Osteocyte (in vitro differentiated cells): ENCODE measurements at places on chromosomes 16 and 17. TPM values are rescaled to one million over a fixed set of nuclear protein-coding genes. Genes with fewer than 3 reads are reported as not detected.

Gene TSR1
- 26.3 and 27.5 TPM in 2 replicates for total RNA-seq

Gene PRSS36
- total RNA-seq, result 0.67 and 0.76 TPM in 2 replicates

Gene ARHGAP44
- total RNA-seq, result 4.9 and 7.2 TPM in 2 replicates

Gene HCFC1R1
- 133 and 139 TPM in 2 replicates for total RNA-seq

Gene SLC16A11
- total RNA-seq, result 0.57 and 0.75 TPM in 2 replicates

Gene PLCG2
- 0.16 TPM in 1 of 2 replicates, not detected in the other for total RNA-seq

Gene TNS4
- 0.21 and 0.73 TPM in 2 replicates for total RNA-seq

Gene ZNF624
- total RNA-seq, result 8.1 and 11.7 TPM in 2 replicates

Gene C16orf96
- total RNA-seq, result 0.08 and 0.26 TPM in 2 replicates

Gene CLDN6
- total RNA-seq, result 0.32 TPM in 1 of 2 replicates, not detected in the other

Gene CEP112
- 9.1 and 9.5 TPM in 2 replicates for total RNA-seq

GRCh38 chr17:74937064-74938051 lies 1.7 kb downstream of the OTOP3 start:
- H3K4me3 ChIP-seq, result no peak overlapping the region
- DNase-seq, result no peak
- H3K27ac ChIP-seq, result no peak overlapping the region
- H3K27me3 ChIP-seq, result peaks cover 64% of the 10 kb centered on the region
- no peaks in the 10 kb centered on the region for H3K4me1 ChIP-seq
- H3K36me3 ChIP-seq, result peaks cover 1% of the 10 kb centered on the region

DNA sequence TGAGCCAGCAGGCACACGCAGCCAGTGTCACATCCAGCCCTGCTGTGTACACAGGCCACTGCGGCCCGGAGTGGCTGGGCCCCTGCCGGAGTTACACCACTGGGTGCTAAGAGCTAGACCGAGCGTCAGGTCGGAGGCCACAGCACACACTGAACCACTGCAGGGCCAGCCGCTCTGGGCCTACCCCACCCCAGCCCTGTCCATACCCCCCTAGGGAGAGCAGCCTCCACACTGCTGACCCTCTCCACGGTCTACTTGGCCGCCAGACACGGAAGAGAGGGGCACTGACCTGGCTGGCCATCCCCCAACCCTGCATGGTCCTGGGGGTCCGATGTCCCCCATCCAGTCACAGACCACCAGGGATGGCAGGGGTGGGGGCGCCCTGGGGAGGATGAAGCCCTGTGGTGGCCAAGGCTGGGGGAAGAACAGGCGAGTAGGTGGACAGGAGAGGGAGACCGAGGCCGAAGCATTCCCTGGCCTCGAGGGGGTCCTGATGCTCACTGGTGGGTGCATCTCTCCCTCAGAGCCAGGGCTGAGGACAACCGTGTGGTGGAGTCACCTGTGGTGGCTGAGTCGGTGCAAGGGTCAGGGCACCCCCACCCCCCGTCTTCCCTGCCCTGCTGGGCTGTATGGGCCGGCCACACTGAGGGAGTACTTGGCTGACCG lies 34.9 kb upstream of the ZC3H18 start:
- H3K27me3 ChIP-seq, result peaks cover 12% of the 10 kb centered on the region
- no peak overlapping the region for H3K27ac ChIP-seq
- H3K36me3 ChIP-seq, result no peaks in the 10 kb centered on the region
- peaks cover 12% of the 10 kb centered on the region for H3K4me1 ChIP-seq
- peak overlapping the region; percentile 72 for H3K4me3 ChIP-seq
- DNase-seq, result no peak

GRCh38 chr16:53054670-53055485 lies at the start of gene CHD9:
Gene CHD9, plus strand, starts transcription at chr16:53054991. Its CDS starts 101,099 bp downstream, at chr16:53156090.
- no peaks in the 10 kb centered on the region for H3K36me3 ChIP-seq
- peak within 1 kb of the TSS; percentile 99 for H3K27ac ChIP-seq
- peak; percentile 95 for DNase-seq
- no peaks in the 10 kb centered on the region for H3K27me3 ChIP-seq
- peaks cover 55% of the 10 kb centered on the region for H3K4me1 ChIP-seq

GRCh38 chr16:30108059-30108850 lies 5.1 kb downstream of the GDPD3 start:
- DNase-seq, result no peak
- peaks cover 21% of the 10 kb centered on the region for H3K36me3 ChIP-seq
- H3K4me3 ChIP-seq, result no peak overlapping the region
- no peak overlapping the region for H3K27ac ChIP-seq
- H3K27me3 ChIP-seq, result no peaks in the 10 kb centered on the region
- H3K4me1 ChIP-seq, result no peaks in the 10 kb centered on the region

DNA sequence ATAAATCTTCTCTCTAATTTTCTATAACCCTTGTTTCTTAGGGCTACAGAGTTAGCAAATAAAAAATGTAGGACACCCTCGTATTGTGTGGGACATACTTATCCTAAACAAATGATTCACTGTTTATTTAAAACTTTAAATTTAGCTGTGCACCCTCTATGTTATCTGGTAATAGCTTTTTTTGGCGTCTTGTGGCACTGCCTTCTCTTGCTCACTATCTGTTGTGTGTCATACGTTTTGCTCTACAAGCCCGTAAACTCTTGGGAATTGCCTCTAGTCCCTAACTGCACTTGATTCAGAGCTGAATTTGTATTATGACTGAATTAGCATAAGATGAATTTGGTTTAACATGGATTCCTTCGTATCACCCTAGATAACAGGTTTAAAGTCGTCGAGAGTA lies 144.3 kb upstream of the MYOCD start:
- no peaks in the 10 kb centered on the region for H3K27me3 ChIP-seq
- no peak for DNase-seq
- H3K36me3 ChIP-seq, result no peaks in the 10 kb centered on the region
- H3K4me3 ChIP-seq, result no peak overlapping the region
- peaks cover 12% of the 10 kb centered on the region for H3K4me1 ChIP-seq

GRCh38 chr17:83175822-83176622 lies 96.6 kb downstream of the METRNL start:
- H3K4me1 ChIP-seq, result peaks cover 38% of the 10 kb centered on the region
- no peak overlapping the region for H3K4me3 ChIP-seq
- no peaks in the 10 kb centered on the region for H3K27me3 ChIP-seq
- H3K36me3 ChIP-seq, result peaks cover 7% of the 10 kb centered on the region
- no peak overlapping the region for H3K27ac ChIP-seq

DNA sequence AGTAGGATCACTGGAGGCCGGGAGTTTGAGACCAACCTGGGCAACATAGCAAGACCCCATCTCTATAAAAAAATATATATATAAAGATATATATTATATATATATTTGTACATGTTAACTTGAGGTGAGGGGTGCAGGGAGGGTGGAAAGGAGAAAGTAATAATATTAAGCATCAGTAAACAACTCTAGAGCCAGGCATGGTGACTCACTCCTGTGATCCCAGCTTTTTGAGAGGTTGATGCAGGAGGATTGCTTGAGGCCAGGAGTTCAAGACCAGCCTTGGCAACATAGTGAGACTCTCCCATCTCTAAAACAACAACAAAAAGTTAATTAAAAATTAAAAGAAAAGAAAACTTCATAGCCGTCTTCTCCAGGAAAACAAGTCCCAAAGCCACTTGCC lies 61.7 kb upstream of the SMURF2 start:
- peaks cover 21% of the 10 kb centered on the region for H3K4me1 ChIP-seq
- no peaks in the 10 kb centered on the region for H3K36me3 ChIP-seq
- peak overlapping the region; percentile 84 for H3K27ac ChIP-seq

- H3K27ac ChIP-seq, result no peak overlapping the region
- peaks cover 10% of the 10 kb centered on the region for H3K4me1 ChIP-seq
- H3K27me3 ChIP-seq, result peaks cover 23% of the 10 kb centered on the region
- no peak for DNase-seq
- no peaks in the 10 kb centered on the region for H3K36me3 ChIP-seq
These were observed 2.7 kb downstream of the ZSCAN10 start for GRCh38 chr16:3096362-3096761.

DNA sequence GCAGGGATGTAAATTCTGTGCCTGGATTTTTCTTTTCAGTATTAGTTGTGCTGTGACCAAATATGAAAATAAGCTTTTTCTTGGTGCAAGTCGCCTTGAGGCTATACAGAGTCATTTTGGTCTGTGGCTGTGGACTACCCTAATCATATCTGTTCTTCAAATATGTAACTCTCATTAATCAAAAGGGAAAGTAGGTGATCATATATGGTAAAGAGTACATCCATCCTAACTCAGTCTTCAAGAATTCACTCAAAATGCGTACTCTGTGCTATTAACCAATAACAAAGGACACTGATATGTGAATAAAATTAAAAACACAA lies 2.6 kb downstream of the CPD start:
- no peak overlapping the region for H3K27ac ChIP-seq
- H3K27me3 ChIP-seq, result no peaks in the 10 kb centered on the region
- DNase-seq, result no peak

- H3K4me1 ChIP-seq, result peaks cover 40% of the 10 kb centered on the region
- H3K27me3 ChIP-seq, result no peaks in the 10 kb centered on the region
- DNase-seq, result peak; percentile 96
- H3K4me3 ChIP-seq, result peak within 1 kb of the TSS; percentile 80
These were observed at the start of gene AMDHD2 for GRCh38 chr16:2520097-2520783. Gene AMDHD2, plus strand, starts transcription at chr16:2520371. Its CDS starts 88 bp downstream, at chr16:2520459.

DNA sequence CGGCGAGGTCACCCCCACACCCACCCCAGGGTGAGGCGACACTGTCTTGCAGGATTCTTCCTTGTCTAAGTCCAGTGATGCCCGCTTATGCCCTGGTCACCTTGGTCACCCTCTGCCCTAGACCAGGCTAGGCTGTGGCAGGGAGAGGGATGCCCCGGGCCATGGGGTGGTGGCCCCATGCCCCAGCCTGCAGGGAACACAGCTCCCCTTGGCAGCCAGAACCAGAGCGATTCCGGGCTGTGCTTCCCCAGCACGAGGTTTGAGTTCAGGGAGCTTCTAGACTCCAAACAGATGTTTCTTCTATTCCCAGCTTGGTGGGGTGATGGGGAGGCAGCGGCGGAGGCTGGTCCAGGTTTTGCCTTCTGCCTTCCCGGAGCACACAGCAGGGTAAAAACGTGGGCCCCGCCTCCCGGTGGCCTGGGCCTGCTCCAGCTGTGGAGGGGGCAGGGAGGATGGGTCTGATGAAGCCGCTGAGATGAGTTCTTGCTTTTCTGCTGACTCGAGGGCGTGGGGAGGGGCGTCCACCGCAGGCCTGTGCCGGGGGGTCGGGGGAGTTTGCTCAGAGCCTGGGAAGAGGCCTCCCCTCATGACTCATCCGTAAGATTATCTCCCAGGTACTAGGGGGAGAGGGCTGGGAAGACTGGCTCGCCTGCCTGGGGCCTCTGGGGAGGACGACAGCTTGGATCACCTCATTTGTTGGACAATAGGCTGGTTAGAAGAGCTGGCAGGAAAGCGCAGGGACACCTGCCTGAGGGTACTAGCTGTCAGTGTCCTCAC lies 15.4 kb downstream of the SMTNL2 start:
- DNase-seq, result no peak
- peak overlapping the region; percentile 4 for H3K4me3 ChIP-seq
- peaks cover 36% of the 10 kb centered on the region for H3K4me1 ChIP-seq
- peaks cover 19% of the 10 kb centered on the region for H3K27me3 ChIP-seq
- peaks cover 2% of the 10 kb centered on the region for H3K36me3 ChIP-seq

- peaks cover 14% of the 10 kb centered on the region for H3K27me3 ChIP-seq
- H3K4me3 ChIP-seq, result no peak overlapping the region
- DNase-seq, result peak; percentile 79
- H3K4me1 ChIP-seq, result no peaks in the 10 kb centered on the region
- no peaks in the 10 kb centered on the region for H3K36me3 ChIP-seq
- no peak overlapping the region for H3K27ac ChIP-seq
These were observed 17.8 kb downstream of the TSPOAP1 start for GRCh38 chr17:58310511-58311428.

GRCh38 chr17:64117981-64118979 lies 11.7 kb downstream of the ERN1 start:
- no peak overlapping the region for H3K4me3 ChIP-seq
- peak overlapping the region; percentile 14 for H3K27ac ChIP-seq
- no peaks in the 10 kb centered on the region for H3K27me3 ChIP-seq
- H3K4me1 ChIP-seq, result peaks cover 12% of the 10 kb centered on the region
- peaks cover 3% of the 10 kb centered on the region for H3K36me3 ChIP-seq

- no peak for DNase-seq
- H3K36me3 ChIP-seq, result no peaks in the 10 kb centered on the region
- H3K27me3 ChIP-seq, result no peaks in the 10 kb centered on the region
- no peak overlapping the region for H3K27ac ChIP-seq
- no peaks in the 10 kb centered on the region for H3K4me1 ChIP-seq
These were observed 226.7 kb upstream of the HSBP1 start for GRCh38 chr16:83581082-83581481.

GRCh38 chr17:28433721-28434120 lies 27.7 kb upstream of the SLC46A1 start:
- H3K4me3 ChIP-seq, result no peak overlapping the region
- H3K36me3 ChIP-seq, result no peaks in the 10 kb centered on the region
- H3K4me1 ChIP-seq, result no peaks in the 10 kb centered on the region
- peaks cover 39% of the 10 kb centered on the region for H3K27me3 ChIP-seq
- H3K27ac ChIP-seq, result no peak overlapping the region
- DNase-seq, result no peak

DNA sequence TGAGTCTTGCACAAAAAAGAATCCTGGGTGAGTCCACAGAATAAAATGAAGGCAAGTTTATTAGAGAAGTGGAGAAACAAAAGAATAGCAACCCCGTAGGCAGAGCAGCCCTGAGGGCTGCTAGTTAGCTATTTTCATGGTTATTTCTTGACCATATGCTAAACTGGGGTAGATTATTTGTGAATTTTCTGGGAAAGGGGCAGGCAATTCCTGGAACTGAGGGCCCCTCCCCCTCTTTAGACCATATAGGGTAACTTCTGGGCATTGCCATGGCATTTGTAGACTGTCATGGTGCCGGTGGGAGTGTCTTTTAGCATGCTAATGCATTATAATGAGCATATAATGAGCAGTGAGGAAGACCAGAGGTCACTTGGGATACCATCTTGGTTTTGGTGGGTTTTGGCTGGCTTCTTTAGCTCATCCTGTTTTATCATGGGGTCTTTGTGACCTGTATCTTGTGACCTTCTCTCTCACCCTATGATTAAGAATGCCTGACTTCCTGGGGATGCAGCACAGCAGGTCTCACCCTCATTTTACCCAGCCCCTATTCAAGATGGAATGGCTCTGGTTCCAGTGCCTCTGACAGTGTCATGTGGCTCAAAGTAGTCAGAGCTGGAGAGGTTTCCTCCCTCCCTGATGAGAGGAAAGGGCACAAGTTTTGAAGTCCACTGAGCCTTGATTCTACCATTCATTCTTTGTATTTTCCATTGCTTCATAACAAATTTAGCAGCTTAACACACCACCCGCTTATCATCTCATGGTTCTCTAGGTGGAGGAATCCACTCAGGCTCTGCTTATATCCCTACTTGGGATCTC lies 55.7 kb upstream of the LGALS9 start:
- no peak overlapping the region for H3K27ac ChIP-seq
- no peak for DNase-seq
- H3K27me3 ChIP-seq, result no peaks in the 10 kb centered on the region
- peaks cover 2% of the 10 kb centered on the region for H3K36me3 ChIP-seq

- no peaks in the 10 kb centered on the region for H3K36me3 ChIP-seq
- H3K27me3 ChIP-seq, result no peaks in the 10 kb centered on the region
- no peak overlapping the region for H3K4me3 ChIP-seq
- no peaks in the 10 kb centered on the region for H3K4me1 ChIP-seq
These were observed 73.0 kb upstream of the CNTNAP4 start for GRCh38 chr16:76204249-76204648.

- peaks cover 12% of the 10 kb centered on the region for H3K4me1 ChIP-seq
- H3K27ac ChIP-seq, result no peak overlapping the region
These were observed 75.0 kb downstream of the RPTOR start for GRCh38 chr17:80619535-80620235.

GRCh38 chr17:82627405-82627804 lies 20.8 kb downstream of the WDR45B start:
- peaks cover 33% of the 10 kb centered on the region for H3K36me3 ChIP-seq
- no peak overlapping the region for H3K27ac ChIP-seq
- no peaks in the 10 kb centered on the region for H3K27me3 ChIP-seq
- DNase-seq, result no peak
- H3K4me3 ChIP-seq, result no peak overlapping the region
- H3K4me1 ChIP-seq, result no peaks in the 10 kb centered on the region

- no peaks in the 10 kb centered on the region for H3K36me3 ChIP-seq
- H3K4me3 ChIP-seq, result no peak overlapping the region
- H3K27ac ChIP-seq, result no peak overlapping the region
- H3K27me3 ChIP-seq, result no peaks in the 10 kb centered on the region
These were observed 30.8 kb downstream of the VWA3A start for GRCh38 chr16:22123146-22123545.
